Activated naive CD8-positive, alpha-beta T cell treated with anti-CD3 and anti-CD28 coated beads for 36 hours (primary cell): ENCODE measurements at places on chromosomes 1 and 21.

DNA sequence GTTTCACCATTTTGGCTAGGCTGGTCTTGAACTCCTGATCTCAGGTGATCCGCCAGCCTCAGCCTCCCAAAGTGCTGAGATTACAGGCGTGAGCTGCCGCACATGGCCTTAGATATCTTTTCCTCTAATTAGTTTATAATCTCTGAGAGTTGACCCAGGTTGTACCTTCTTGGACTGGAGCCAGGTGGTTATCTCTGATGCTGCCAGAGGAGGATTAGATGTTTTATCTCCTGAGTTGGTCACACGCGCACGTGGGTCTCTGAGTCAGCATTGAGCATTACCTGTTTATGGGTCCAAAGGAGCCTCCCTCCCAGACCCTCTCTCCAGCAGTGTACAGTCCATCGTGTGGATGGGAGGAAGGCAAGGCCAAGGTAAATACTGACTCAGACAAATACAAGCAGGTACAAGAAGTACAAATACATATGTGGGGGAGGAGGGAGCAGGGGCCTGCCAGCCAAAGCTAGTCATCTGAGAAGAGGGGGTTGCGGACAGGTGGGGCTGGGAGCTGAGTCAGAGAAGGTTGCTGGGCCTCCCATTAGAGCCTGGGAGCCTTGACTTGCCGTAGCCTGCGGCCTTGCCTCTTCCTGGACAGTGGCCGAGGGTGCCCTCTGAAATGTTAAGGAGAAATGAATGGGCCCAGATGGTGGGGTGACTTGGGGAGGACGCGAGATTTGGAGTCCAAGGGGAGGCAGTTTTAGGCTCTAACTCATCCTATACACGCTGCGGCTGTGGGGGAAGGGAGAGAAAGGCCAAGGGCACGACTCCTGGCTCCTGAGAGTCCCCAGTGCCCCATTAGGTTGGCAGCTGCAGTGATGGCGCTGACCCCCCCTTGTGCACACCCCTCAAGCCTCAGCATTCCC is 13.1 kb downstream of the IL6R start:
- H3K27ac ChIP-seq, result peak overlapping the region; percentile 88
- peaks cover 2% of the 10 kb centered on the region for H3K36me3 ChIP-seq
- no peaks in the 10 kb centered on the region for H3K27me3 ChIP-seq
- H3K4me3 ChIP-seq, result no peak overlapping the region
- peaks cover 65% of the 10 kb centered on the region for H3K4me1 ChIP-seq
- no peak for DNase-seq

DNA sequence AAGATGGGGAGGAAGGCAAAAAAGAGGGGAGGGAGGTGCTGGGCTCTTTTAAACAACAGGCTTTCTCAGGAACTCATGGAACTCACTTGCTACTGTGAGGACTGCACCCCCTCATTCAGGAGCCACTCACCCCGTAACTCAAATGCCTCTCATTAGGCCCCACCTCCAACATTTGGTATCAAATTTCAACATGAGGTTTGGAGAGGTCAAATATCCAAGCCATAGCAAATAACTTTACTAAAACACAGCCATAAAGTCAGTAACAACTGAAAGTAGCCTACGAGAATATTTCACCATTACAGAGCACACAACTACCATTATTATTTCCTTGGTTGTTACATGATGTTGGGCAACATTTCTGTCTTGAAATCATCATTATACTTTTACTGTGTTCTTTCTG is 13.1 kb upstream of the DMRTB1 start:
- H3K36me3 ChIP-seq, result no peaks in the 10 kb centered on the region
- no peak overlapping the region for H3K4me3 ChIP-seq
- no peak overlapping the region for H3K27ac ChIP-seq
- no peaks in the 10 kb centered on the region for H3K4me1 ChIP-seq

- H3K36me3 ChIP-seq, result no peaks in the 10 kb centered on the region
- peaks cover 9% of the 10 kb centered on the region for H3K27me3 ChIP-seq
- H3K27ac ChIP-seq, result peak within 1 kb of the TSS; percentile 60
- peak; percentile 22 for DNase-seq
- peak within 1 kb of the TSS; percentile 77 for H3K4me3 ChIP-seq
- peaks cover 2% of the 10 kb centered on the region for H3K4me1 ChIP-seq
Measured at GRCh38 chr1:116909512-116910378, at the start of gene PTGFRN. PTGFRN (plus strand) TSS chr1:116909916; CDS start chr1:116910204, 288 bp downstream.

DNA sequence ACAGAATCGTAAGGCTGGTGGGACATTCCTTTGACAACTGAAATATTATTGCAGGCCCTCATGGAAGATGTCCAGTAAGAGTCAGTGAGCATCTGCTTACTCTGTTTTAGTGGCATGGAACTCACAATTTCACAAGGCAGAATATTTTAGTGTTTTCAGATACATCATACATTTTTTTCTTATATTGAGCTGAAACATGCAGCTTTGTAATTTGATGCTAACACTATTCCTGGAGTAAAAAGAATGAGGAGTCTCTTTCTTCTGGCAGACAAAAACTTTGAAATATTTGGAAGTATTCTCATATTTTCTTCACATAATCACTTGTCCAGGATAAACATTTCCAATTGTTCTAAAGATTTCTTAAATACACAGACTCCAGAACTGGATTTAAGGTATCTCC is 17.7 kb downstream of the CLDN17 start:
- DNase-seq, result no peak
- H3K27ac ChIP-seq, result no peak overlapping the region
- H3K4me1 ChIP-seq, result no peaks in the 10 kb centered on the region
- no peak overlapping the region for H3K4me3 ChIP-seq
- H3K27me3 ChIP-seq, result no peaks in the 10 kb centered on the region

DNA sequence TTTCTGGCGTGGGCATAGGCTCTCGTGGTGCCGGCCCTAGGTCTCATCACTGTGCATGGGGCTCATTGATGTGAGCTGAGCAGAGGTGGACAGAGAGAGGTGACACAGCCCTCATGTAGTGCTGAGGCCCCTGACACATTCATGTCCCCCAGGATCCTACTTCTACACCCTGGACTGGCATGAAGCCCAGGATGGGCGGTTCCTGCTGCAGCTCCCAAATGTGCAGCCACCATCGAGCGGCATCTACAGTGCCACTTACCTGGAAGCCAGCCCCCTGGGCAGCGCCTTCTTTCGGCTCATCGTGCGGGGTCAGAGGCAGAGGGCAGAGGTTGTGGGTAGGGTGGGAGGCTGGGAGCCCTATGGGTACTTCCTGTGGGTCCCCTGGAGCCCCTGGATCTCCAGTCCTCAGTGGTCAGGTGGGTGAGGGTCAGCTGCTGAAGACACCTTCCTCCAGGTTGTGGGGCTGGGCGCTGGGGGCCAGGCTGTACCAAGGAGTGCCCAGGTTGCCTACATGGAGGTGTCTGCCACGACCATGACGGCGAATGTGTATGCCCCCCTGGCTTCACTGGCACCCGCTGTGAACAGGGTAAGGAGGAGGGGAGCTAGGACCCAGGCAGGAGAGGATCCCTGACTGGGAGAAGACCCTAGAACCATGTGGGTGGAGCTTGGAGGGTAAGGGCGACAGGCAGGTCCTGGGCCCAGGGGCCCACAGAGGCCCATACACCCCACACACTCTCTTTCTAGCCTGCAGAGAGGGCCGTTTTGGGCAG is 6.1 kb downstream of the TIE1 start:
- H3K4me3 ChIP-seq, result no peak overlapping the region
- H3K27ac ChIP-seq, result no peak overlapping the region

DNA sequence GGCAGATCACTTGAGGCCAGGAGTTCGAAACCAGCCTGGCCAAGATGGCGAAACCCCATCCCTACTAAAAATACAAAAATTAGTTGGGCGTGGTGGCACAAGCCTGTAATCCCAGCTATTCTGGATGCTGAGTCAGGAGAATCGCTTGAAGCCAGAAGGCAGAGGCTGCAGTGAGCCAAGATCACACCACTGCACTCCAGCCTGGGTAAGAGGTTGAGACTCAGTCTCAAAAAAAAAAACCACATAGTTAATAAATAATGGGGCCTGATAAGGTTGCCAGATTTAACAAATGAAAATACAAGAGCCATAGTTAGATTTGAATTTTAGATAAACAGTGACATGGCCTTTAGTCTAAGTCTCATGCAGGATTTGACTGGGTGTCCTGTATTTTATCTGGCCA is 175.7 kb downstream of the ZZZ3 start:
- no peaks in the 10 kb centered on the region for H3K36me3 ChIP-seq
- H3K27ac ChIP-seq, result no peak overlapping the region
- H3K4me3 ChIP-seq, result no peak overlapping the region
- H3K27me3 ChIP-seq, result no peaks in the 10 kb centered on the region
- peaks cover 6% of the 10 kb centered on the region for H3K4me1 ChIP-seq
- DNase-seq, result no peak

DNA sequence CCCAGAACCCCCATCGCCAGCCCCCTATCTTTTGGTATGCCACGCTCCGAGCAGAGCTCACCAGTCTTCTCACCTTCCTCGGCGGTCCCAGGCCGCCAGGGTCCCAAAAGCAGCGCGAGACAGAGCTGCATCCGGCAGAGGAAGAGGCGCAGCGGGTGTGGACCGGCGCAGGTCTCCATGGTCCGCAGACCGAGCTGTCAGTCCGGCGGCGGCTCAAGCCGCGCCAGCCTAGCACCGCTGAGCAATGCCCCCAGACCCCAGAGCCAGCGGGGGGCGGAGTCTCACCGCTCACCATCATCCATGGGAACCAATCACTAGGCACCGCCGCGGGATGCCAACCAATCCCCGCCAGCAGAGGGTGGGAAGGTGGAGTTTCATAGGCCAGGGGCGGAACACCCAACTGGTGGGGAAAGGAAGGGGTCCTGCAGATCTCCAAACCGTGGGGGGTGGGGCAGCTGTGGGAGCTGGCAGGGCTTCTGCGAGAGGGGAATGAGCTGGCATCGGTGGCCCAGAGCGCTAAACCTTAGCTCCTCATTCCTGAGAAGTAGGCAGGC is at the start of gene EPHA10:
EPHA10 (minus strand) TSS at position 233 of the 554 bp plus-strand sequence; CDS start at position 179, 54 bp downstream.
- H3K36me3 ChIP-seq, result peaks cover 2% of the 10 kb centered on the region
- H3K4me3 ChIP-seq, result peak within 1 kb of the TSS; percentile 39
- no peak within 1 kb of the TSS for H3K27ac ChIP-seq
- no peak for DNase-seq
- peaks cover 17% of the 10 kb centered on the region for H3K4me1 ChIP-seq
- peaks cover 80% of the 10 kb centered on the region for H3K27me3 ChIP-seq

- no peak overlapping the region for H3K27ac ChIP-seq
- peaks cover 48% of the 10 kb centered on the region for H3K36me3 ChIP-seq
- peak overlapping the region; percentile 86 for H3K4me3 ChIP-seq
- no peaks in the 10 kb centered on the region for H3K27me3 ChIP-seq
- DNase-seq, result no peak
Measured at GRCh38 chr1:109912873-109913272, 2.2 kb downstream of the CSF1 start.

GRCh38 chr1:20992322-20993056 is 184.2 kb downstream of the EIF4G3 start:
- peaks cover 16% of the 10 kb centered on the region for H3K4me1 ChIP-seq
- peaks cover 2% of the 10 kb centered on the region for H3K36me3 ChIP-seq
- H3K27me3 ChIP-seq, result no peaks in the 10 kb centered on the region
- H3K27ac ChIP-seq, result no peak overlapping the region
- H3K4me3 ChIP-seq, result no peak overlapping the region

DNA sequence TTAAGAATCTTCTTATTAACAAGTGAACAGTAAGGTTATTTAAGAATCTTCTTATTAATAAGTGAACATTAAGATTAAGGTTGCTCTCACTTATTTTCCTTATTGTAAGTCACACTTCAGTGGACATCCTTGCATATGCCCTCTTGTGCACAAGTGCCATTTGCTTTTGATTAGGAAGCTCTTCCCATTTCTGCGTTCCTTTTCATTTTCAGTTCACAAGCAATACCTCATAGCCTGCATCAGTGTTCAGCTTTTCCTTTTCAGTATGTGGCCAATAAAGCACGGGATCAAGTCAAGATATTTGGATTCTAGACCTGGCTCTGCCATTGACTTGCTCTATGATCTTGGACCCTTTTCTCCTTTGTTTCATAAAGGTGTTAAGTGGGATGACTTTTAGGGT is 158.7 kb downstream of the DISP1 start:
- H3K4me1 ChIP-seq, result no peaks in the 10 kb centered on the region
- DNase-seq, result no peak
- H3K27me3 ChIP-seq, result no peaks in the 10 kb centered on the region
- no peak overlapping the region for H3K27ac ChIP-seq
- H3K4me3 ChIP-seq, result no peak overlapping the region

DNA sequence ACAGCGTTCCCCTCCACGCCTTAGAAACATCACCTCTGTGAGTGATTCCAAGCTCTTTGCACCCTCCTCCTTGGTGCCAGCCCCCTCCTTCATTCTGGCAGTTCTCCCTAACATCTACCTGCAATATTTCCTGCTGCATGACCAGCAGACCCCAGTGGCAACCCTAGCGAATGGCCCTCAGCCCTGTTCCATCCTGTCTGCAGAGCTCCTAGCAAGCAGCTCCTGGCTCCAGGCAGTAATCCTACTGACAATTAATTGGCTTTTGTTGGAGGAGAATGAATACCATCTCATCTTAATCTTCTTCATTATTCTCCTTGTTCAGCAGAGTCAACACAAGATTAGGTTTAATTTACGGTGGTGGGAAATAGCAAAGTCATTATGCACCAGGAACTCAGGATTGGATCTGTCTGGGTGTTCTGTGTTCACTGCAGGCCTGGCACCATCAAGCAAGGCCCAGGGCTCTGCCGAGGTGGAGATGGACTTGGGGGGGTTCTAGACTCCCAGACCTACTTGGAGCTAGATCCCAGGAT is 12.4 kb downstream of the FBXO2 start:
- no peaks in the 10 kb centered on the region for H3K4me1 ChIP-seq
- no peaks in the 10 kb centered on the region for H3K27me3 ChIP-seq

DNA sequence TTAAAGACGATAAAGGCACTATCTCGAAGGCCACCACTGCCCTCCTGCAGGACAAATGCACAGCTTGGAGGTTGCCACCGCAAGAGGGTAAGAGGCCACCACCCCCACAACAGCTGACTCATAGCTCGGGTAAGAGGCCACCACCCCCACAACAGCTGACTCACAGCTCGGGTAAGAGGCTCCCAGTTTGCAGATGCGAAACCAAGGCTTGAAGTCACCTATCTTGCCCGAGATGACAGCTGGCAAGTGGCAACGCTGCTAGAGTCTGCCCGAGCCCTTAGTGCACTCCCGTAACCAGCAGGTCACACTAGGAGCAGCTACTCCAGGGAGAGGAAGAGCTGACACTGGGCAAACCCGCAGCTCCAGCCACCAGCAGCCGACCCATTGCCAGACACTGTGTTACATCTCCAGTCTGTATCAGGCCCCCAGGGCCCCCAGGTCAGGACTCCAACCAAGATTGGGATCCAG is 17.1 kb upstream of the SPSB1 start:
- H3K4me1 ChIP-seq, result peaks cover 30% of the 10 kb centered on the region
- no peak overlapping the region for H3K27ac ChIP-seq
- H3K36me3 ChIP-seq, result no peaks in the 10 kb centered on the region
